ENCODE measurements at places on chromosomes 7 and 10.

DNA sequence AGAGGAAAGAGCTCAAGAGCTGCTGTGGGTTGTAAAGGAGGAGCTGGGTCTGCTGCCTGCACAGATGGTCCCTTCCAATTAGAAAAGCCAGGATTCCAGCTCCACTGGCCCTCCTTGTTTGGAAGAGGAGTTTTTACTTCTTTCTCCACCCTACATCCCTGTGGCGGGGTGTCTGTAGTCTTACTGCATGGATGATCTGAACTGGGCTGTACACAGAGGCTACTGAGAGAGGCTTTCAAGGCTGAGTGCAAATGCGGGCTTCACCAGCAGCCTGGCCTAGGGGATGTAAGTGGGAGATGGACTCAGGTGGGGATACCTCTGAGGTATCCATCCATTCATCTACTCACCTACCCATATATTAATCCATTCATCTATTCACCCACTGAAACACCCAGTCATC, 7.1 kb upstream of the CXCL12 start:
- no peak for DNase-seq

DNA sequence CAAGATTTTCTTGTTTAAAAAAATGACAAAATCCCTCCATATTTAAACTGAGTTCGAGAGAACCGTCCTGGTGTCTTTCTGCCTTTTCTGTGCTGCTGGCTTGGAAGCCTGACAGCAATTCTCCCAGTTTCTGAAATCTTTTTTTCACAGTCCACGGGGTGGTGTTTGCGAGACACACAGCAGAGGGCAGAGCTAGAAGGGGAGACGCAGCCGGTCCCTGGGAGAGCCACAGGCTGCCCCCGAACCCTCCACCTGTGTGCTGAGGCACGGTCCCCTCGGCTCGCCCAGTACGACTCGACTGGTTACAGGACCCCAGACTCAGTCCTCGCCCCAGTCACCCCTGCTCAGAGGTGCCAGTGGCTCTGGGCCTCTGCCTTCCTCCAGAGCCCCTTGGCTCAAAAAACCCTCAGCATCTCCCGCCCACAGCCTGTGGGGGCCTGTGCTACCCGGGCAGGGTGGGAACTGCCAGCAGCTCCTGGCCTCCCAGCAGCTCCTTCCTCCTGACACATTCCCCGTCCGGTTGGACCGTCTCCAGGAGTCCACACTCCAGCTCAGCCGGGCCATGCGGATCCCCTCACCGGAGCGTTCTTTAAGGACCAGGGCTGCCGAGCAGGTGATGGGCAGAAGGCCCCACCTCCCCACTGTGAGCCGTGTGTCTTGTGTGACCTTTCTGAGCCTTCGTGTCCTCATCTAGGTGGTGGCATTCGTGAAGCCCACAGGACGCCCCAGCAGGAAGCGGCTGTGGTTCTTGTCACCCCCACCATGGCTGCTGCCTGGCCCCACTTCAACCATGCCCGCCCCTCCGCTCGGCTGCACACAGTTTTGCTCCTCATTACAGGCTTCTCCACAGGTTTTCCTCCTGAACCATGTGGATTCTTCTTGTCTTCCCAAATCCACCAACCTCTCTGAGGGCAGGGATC, 52.3 kb upstream of the EN2 start:
- DNase-seq: no peak

DNA sequence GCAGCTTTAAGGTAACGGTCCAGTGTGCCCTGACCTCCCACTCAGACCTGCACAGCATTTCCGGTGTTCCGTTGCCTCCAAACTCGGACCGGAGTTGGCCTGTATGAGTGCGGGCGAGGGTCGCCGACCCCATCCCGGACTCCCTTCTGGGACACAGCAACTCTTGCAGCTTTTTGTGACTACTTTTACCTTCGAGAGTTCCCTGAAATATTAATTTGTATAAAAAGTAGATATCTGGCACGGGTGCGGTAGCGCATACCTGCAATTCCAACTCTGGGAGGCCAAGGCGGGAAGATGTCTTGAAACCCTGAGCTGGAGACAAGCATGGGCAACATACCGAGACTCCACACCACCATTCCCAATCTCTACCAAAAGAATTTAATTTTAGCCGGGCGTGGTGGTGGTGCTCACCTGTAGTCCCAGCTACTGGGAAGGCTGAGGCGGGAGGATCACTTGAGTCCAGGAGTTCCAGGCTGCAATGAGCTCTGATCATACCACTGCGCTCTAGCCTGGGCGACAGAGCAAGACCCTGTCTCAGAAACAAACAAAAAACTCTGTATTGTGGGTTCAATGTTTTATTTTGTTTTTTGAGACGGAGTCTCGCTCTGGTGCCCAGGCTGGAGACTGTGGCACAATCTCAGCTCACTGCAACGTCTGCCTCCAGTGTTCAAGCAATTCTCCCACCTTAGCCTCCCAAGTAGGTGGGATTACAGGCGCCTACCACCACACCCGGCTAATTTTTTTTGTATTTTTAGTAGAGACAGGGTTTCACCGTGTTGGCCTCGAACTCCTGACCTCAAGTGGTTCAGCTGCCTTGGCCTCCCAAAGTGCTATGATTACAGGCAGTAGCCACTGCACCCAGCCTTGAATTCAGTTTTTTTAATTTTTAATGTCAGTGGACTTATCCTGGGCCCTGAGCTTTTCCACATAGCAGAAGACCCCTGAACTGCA, 1.1 kb upstream of the PPP1R35 start:
- no peak for DNase-seq

- DNase-seq: no peak
Measured at GRCh38 chr10:117653170-117653515, 110.6 kb downstream of the EMX2 start.

DNA sequence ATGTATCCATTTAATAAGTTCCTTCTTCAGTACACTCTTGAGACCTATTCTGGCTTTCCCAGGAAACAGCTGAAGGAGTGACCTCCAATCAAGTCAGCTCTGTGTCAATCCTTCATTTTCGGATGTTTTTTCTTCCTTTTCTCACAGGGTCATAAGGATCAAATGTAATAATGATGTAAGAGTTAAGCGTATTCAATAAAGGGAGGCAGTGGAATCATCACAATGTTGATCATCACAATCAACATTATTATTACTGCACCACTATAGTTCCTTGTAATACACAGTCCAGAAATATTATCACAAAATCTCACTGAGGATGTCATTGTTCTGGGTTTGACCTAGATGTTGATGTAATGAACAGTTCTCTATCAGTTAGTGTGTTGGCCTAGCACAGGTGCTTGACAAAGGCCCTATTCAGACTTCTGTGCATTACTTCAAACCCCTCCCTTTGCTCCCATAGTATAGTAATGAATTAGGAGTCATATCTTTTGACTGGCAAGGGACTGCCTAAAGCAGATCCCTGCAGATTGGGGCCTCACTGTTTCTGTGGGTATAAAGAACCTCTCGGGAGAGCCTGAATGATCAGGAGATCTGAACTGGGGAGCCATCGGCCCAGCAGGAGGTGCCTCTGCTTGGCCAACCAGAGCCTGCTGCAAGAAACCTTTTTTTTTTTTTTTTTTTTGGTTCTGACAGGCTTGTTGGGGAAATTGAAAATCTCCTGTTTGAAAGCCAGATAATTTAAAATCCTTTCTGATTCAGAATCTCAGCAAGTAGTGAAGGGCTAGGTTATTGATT, 100.6 kb downstream of the KAT6B start:
- no peak for DNase-seq

GRCh38 chr7:506391-506831, 13.2 kb downstream of the PDGFA start:
- no peak for DNase-seq
